ENCODE measurements at places on chromosomes 16 and 17.

GRCh38 chr16:82260212-82260795 is 90.3 kb upstream of the MPHOSPH6 start:
- no peak for DNase-seq

DNA sequence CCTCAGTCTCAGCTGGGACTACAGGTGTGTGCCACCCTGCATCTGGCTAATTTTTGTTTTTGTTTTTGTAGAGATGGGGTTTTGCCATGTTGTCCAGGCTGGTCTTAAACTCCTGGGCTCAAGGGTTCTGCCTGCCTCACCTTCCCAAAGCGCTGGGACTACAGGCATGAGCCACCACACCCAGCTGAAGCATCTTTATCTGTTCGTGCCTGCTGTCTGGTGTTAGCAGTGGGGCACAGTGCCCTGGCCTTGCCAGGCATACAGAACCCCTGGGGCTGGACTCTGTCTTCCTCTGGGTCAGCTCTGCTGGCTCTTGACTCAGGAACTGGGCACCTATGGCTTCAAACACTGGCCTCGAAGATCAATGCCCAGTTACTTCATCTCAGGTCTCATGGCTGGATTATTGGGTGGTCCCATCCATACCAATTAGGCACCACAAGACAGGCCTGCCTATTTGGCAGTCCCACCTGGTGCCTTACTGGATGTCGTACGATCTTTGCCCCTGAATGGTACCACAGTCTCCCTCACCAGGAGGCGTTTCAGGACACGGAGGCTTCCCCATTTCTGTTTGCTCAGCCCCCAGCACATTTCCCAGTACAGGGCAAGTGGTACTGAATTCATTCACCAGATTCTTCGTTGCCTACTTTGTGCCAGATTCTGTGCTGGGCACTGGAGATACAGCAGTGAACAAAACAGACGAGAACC is 99.3 kb downstream of the RAB11FIP4 start:
- DNase-seq = no peak

GRCh38 chr17:44448412-44448811 is 54.8 kb downstream of the GPATCH8 start:
- no peak for DNase-seq

DNA sequence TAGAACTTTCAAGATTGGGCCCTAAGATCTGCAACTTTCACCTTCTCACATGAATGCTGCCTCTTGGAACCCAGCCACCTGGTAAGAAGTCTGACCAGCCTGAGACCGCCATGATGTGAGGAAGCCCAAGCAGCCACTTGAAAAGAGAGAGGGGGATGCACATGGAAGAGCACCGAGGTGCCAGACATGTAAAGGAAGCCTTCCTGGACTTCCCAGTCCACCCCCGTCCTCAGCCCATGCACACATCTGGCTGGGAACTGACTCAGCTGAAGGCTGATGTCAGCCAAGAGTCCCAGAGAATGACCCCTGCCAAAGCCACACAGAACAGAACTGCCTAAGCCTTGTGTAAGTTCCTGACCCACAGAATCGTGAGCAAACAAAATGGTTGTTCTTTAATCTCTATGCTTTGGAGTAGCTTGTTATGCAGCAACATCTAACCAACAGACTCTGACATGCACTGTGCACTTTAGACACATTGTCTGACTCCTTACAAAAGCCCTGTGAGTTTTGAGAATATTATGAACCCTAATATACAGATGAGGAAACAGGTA is 86.7 kb downstream of the RMI2 start:
- DNase-seq = no peak

DNA sequence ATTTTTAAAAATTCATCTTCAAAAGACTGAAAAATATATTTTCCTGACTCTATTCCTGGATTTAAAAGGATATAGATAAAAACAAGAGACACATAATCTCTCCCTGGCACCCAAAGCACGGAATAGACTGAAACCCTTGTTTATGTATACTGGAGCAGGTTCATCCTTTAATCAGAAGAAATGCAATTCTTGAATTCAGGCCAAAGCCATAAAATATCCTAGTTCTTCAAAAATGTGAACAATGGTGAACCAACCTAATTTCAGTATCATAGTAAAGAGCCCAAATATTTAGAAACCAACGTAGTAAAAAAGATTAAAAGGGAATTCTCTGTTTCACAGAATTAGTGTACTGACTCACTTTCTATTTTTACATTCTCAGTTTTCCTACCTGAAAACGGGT is 188.5 kb upstream of the C17orf78 start:
- no peak for DNase-seq

GRCh38 chr17:50191359-50192143 is 9.9 kb downstream of the COL1A1 start:
- DNase-seq = no peak

DNA sequence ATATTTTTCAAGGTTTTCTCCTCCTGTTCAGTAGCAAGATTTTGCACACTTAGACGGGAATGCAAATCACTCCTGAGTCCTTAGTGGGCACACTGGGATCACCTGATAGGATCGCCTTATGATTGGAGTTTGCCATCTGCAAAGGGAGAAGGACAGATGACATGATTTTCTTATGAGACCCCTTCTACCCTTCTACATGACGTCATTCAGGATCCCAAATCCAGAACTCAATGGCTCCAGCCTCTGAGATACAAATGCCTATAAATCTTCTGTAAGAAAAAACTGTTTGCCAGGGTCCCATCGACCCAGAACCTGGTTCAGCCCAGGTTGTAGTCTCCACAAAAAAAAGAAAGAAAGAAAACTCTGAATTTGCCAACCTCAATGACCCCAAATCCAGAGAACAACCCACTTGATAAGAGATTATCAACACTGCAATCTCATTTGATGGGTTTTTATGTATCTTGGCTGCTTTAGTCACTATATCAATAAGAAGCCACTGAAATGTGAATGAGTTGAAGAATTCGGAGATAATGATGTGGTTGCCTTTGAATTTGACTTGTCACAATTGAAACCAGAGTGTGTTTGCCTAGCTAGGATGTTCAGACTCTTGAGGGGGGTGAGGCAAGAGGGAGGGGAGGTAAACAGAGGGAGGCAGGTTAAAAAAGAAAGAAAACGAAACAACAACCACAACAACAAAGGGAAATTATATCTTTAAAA is 6.7 kb downstream of the ZNF423 start:
- no peak for DNase-seq

DNA sequence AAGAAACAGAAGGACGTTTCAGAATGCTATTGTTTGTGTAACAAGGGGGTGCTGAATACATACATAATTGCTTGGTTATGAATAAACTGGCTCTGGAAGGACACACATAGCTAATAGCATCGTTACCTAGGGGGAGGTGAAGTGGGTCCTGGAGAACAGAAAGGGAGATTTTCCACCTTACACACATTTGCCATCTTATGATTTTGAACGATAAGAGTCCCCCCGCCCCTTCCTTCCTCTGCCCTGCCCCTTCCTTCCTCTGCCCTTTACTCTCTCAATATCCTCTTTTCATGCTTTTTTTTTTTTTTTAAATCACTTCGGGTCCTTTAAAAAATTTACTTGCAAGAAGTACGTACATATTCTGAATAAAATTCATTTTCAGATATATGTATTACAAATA is 902 bp upstream of the DHRS7B start:
- no peak for DNase-seq

- DNase-seq = no peak
Observed at GRCh38 chr17:21303441-21304065, 19.0 kb downstream of the MAP2K3 start.

DNA sequence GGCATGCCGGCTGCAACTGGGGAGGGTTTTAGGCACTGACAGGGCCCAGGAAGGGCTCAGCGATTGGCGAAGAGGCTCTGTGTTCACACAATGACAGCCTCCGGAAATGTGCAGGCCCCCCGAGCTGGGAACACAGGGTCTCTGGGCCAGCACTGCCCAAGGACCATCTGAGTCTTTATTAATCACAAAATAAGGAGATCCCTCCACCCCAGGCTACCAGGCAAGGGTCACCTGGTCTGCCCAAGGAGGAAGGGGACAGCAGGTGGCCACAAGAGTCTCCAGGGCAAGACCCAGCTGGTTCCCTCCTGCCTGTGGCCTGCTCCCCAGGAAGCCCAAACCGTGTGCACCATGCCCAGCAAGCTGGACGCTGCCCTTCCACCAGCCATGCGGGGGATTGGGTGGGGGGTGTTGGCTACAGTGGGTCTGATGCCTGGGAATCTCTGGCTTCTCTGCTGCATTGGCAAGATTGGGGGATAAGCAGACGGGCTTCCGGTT is 52.1 kb upstream of the TNRC6C start:
- no peak for DNase-seq

DNA sequence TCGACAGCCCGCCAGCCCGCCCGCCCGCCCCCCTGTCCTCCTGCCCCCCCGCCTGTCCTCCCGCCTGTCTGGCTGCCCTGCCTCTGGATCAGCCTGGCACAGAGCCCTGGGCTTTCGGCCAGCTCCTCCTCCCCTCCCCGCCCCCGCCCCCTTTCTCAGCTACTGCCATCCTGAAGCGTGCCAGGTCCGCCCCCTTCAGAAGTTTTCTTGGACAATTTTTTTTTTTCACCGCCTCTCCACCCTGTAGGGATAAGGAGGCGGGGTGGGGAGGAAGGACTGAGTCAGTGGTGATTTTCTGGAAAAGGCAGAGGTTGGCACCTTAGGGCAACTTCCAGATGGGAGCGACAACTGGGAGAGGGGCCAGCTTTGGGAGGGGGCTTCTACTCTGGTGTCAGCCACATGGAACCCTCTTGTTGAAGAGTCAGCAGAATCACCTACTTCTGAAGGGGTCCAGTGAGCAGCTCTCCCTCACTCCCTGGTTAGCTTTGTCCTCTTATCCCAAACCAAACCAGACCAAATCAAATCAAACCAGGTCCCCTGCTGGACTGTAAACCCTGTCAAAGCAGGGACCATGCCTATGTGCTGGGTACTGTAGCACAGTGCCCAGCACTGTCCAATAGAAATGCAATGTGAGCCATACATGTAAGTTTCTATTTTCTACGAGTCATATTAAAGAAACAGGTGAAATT is 19.7 kb downstream of the IGF2BP1 start:
- DNase-seq = no peak

DNA sequence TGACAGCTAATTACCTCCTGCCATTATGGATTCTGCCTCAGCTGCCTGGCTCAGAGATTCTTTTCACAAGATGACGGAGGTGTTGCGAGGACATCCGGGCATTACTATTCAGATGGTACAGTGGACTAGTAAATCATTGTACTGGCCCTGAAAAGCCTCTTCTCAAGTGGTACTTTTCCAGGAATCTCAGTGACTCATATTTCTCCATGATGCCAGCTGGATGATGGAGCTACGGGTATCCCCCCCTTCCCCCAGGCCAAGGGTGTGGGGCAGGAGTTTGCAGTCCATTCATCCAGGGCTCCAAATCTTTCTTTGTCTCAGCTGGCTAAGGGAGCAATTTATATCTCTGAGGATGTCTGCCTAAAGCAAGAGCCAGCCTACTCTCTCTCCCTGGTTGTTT is 107.7 kb upstream of the GPR139 start:
- no peak for DNase-seq

GRCh38 chr16:48125888-48126287 is 29.9 kb downstream of the ABCC12 start:
- DNase-seq = no peak

- no peak for DNase-seq
Observed at GRCh38 chr17:48055531-48056245, 7.5 kb downstream of the NFE2L1 start.

GRCh38 chr17:77098884-77099545 is 41.8 kb upstream of the SEC14L1 start:
- no peak for DNase-seq

DNA sequence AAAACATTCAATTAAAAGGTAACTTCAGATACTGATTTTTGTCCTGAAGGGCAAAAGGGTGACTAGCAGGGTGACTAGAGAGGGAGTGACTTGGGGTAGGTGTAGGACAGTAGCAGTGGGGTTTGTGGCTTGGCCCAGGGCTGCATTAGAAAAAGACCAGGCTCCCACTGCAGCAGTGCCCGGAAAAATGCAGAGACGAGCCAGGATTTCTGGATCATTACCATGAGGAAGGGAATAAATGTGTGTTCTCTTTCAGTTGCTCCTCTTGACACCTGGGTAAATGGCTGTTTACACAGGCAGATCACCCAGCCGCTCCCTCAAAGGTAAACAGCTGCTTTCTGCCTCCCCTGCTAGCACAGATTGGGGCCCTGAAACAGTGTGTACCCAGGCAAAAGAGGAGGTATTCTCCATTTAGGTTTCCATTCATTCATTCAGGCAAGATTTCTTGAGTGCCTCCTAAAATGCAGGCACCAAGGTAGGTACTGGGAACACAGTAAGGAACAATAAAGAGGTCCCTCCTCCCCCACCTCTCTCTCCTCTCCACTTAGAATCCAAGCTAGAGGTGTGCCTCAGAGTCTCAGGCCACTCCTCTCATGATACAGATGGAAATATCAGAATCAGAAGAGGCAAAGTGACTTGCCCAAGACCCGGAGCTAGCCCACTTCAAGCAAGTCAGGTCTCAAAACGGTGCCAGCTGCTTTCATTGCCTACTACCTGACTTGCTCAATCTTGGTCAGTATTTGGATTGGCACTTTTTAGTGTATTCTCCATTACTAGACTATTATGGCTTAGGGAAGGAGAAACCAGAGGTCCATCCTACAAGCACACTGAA is 15.2 kb upstream of the TOX3 start:
- no peak for DNase-seq

DNA sequence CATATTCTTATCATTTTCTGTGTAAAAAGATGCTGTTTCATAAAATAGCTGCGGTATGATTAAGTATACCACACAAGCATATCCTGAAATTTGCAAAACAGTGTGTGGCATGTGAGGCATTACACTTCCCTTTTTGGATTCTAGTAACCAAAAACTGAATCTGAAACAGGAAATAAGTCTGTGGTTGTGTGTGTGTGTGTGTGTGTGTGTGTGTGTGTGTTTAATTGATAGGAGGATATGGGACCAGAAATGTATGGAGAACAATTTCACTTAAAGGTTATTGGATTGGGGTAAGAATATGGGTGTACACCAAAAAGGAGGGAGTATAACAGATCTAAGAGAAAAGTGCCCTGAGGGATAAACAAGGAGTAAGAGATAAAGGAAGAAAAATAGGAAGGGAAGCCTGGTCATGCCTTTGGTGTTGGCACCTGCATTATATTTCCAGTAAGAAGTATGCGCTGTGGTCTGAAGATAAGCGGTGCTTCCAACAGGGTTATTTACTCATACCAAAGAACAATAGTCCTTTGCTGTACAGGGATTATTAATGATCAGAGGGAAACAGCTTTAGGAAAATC is 4.0 kb downstream of the LYRM1 start:
- no peak for DNase-seq

DNA sequence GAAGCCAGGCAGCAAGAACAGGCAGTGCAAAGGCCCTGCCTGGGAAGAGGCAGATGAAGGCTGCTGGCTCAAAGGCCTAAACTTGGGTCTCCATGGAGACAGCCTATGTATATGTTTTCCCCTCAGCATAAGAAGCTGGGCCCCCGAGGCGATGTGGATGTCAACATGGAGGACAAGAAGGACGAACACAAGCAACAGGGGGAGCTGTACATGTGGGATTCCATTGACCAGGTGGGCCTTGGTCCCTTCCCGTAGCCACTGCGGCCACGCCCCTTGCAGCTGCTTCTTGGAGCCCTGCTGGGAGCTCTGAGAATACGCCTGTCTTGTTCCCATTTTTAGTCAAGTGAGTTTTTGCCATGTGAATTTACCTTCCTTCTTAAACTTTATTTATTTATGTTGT is 106.0 kb downstream of the SDR42E1 start:
- DNase-seq = no peak
